Dermis microvascular lymphatic vessel endothelial cell (primary cell): ENCODE measurements at places on chromosomes 6 and 20. TPM values are rescaled to one million over a fixed set of nuclear protein-coding genes. Genes with fewer than 3 reads are reported as not detected.
A peak's percentile ranks its signal among the peaks of the same experiment; 100 is the strongest.

DNA sequence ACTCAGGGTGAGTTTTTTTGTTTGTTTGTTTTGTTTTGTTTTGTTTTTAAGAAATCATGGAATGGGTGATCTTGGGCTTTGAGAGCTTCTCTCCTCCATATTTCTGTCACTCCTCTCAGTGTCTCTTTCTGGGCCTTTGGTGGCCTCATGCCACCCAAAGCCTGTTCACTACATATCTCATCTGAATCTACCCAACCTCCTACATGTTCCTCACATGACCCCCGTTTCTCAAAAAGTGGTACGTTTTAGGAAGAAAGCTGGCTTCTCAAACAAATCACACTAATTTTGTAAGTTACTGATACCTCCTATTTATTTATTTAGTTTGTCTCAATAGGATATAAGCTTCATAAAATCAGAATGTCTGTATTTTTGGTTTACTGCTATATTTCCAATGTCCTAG is 80.0 kb downstream of the SESN1 start:
- no peak for DNase-seq

- DNase-seq, result no peak
Observed at GRCh38 chr6:42378536-42378935, 73.2 kb downstream of the TRERF1 start.

GRCh38 chr6:32194825-32195651 is 2.6 kb upstream of the GPSM3 start:
- peak; percentile 71 for DNase-seq

GRCh38 chr20:62606016-62606415 is 36.3 kb upstream of the SLCO4A1 start:
- DNase-seq, result no peak

Gene PSORS1C2
- not detected in 2 replicates for total RNA-seq
